ENCODE measurements at places on chromosomes 6 and 20.

- no peaks in the 10 kb centered on the region for H3K27me3 ChIP-seq
- DNase-seq = no peak
- H3K4me3 ChIP-seq = no peak overlapping the region
- H3K27ac ChIP-seq = no peak overlapping the region
- H3K4me1 ChIP-seq = no peaks in the 10 kb centered on the region
Observed at GRCh38 chr20:12180107-12180661, 262.5 kb downstream of the BTBD3 start.

DNA sequence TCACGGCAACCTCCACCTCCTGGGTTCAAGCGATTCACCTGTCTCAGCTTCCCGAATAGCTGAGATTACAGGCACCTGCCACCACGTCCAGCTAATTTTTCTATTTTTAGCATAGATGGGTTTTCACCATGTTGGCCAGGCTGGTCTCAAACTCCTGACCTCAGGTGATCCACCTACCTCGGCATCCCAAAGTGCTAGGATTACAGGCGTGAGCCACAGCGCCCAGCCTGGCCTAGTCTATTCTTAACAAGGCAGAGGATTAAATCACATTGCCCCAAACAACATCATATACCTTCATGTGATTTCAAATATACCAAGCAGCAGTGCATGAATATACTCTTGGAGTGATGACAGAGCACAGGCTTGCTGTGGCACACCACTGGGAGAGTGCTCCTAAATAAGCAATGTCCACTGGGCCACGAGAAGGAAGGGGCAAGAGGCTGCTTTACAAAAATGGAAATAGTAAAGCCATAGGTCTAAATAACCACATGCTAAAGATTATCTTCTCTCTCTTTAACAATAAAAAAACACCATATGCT lies 76.6 kb upstream of the TULP1 start:
- no peak overlapping the region for H3K27ac ChIP-seq
- no peaks in the 10 kb centered on the region for H3K4me1 ChIP-seq
- no peak for DNase-seq
- no peak overlapping the region for H3K4me3 ChIP-seq
- H3K36me3 ChIP-seq = peaks cover 93% of the 10 kb centered on the region

DNA sequence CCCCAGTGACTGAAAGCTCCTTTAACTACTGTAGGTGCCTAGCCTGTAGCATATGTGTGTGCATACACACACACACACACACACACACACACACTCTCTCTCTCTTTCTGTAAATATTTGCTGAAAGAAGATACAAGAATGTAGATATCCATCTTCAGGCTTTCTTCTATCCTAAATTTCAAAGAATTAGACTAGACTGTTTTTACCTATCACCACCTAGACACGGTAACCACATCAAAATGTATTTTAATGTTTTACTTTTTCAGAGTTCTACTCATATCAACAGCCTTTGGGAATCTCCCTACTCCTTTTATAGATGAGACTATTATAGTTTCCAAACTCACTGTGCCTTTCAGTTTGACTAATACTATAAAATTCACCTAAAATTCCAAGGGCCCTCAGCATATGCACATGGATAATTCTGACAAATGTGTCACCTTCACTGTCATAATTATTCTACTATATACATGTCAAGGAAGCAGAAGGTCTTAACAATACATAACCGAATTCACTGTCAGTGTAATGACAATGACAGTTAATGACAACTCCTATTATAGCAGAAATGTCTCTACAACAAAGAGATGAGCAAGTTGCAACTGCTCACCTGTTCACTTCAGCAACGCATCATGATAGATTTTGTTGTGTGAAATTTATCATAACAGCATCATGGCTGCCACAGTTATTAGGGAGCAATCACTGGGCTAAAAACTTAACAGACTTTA lies 236.5 kb downstream of the GMPR start:
- no peaks in the 10 kb centered on the region for H3K27me3 ChIP-seq
- no peaks in the 10 kb centered on the region for H3K36me3 ChIP-seq

DNA sequence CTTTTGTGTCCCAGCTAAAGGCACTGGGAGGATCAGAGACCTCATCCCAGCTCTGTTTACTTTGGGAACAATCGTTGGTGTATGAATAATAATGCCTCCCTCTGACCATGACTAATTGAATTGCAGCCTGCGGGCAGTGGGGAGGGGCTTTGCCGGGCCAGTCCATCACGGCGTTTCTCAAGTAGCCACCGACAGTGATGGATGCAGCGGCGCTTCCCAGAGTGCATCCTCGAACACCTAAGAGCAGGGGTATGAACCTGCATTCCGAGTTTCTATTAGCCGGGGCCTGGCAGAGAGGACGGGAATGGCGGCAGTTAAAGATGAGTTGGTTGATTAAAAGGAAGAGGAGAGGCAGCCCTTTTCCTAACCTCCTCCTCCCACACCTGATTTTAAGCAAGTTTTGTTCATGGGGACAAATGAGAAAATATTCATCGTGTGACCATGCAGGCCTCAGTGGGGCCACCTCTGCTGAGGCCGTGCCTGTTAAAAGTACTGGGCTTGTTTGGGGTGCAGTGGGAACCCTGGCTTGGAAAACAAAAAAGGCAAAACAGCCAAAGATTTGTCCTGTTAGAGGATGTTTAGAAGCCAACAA lies 154.1 kb downstream of the FOXA2 start:
- no peak overlapping the region for H3K4me3 ChIP-seq
- no peaks in the 10 kb centered on the region for H3K36me3 ChIP-seq
- no peak overlapping the region for H3K27ac ChIP-seq
- peak; percentile 41 for DNase-seq
- H3K27me3 ChIP-seq = peaks cover 33% of the 10 kb centered on the region
- H3K4me1 ChIP-seq = peaks cover 12% of the 10 kb centered on the region

DNA sequence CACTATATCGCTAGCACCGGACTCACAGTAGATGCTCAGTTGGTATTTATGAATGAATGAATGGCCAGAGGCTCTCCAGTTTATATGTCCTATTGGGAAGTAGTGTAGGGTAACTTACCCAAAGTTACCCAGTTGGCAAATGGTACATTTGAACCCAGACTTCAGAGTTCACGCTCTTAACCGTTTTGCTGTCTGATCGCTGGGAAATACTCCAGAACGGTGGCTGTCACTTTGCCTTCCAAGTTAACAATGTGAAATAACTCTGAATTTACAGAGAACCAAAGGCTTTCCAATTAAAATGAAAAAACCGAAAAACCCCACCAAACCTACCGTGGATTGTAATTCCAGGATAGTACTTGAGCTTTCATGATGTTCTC lies 1.6 kb downstream of the VAPB start:
- DNase-seq = no peak
- H3K36me3 ChIP-seq = peaks cover 50% of the 10 kb centered on the region
- no peaks in the 10 kb centered on the region for H3K27me3 ChIP-seq

DNA sequence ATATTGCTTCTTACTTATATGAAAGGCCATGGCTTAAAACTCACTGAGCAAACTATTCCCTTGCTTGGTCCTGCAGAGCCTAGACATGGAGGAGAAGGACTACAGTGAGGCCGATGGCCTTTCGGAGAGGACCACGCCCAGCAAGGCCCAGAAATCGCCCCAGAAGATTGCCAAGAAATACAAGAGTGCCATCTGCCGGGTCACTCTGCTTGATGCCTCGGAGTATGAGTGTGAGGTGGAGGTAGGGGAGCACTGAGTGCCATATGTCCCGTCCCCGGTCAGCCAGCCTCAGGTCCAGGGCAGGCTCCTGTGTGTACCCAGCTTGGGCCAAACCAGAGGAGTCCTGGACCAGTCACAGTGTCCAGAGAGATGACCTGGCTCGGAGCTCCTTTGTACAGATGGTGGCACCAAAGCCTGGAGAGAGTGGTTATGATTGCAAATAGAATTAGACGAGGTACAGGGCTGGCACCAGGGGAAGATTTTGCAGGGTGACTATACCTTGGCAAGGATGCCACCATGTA lies 21.0 kb downstream of the EPB41L1 start:
- no peaks in the 10 kb centered on the region for H3K27me3 ChIP-seq
- DNase-seq = no peak
- H3K4me1 ChIP-seq = peaks cover 16% of the 10 kb centered on the region
- H3K27ac ChIP-seq = no peak overlapping the region

- H3K27me3 ChIP-seq = no peaks in the 10 kb centered on the region
- no peak overlapping the region for H3K27ac ChIP-seq
- H3K4me1 ChIP-seq = peaks cover 9% of the 10 kb centered on the region
- peak overlapping the region; percentile 80 for H3K4me3 ChIP-seq
Observed at GRCh38 chr6:2998998-2999617, 586 bp upstream of the NQO2 start.

GRCh38 chr6:41062056-41062455 lies 9.1 kb downstream of the APOBEC2 start:
- H3K27me3 ChIP-seq = no peaks in the 10 kb centered on the region
- H3K4me3 ChIP-seq = no peak overlapping the region
- no peak overlapping the region for H3K27ac ChIP-seq

GRCh38 chr20:63977739-63978276 lies 1.6 kb downstream of the SAMD10 start:
- no peaks in the 10 kb centered on the region for H3K27me3 ChIP-seq
- no peak overlapping the region for H3K4me3 ChIP-seq
- no peak for DNase-seq

DNA sequence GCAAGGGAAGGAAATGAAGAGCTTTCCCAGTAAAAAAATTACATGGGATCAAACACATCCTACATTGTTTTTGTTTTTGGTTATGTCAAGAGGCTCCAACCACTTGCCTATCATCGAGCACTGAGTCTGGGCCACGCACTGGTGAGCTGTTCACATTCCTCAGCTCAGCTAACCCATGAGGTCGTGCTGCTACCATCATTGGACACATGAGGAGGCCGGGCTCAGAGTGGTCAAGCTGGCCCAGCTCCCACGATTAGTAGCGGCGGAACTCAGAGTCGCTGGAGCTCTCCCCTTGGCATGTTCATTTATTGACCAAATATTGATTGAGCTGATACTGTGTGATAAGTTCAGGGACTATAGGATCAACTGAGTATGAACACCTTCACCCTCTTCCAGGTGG lies 164.9 kb downstream of the CDH26 start:
- H3K36me3 ChIP-seq = no peaks in the 10 kb centered on the region
- no peak overlapping the region for H3K27ac ChIP-seq
- H3K27me3 ChIP-seq = peaks cover 5% of the 10 kb centered on the region
- DNase-seq = no peak
- no peak overlapping the region for H3K4me3 ChIP-seq
- H3K4me1 ChIP-seq = no peaks in the 10 kb centered on the region

DNA sequence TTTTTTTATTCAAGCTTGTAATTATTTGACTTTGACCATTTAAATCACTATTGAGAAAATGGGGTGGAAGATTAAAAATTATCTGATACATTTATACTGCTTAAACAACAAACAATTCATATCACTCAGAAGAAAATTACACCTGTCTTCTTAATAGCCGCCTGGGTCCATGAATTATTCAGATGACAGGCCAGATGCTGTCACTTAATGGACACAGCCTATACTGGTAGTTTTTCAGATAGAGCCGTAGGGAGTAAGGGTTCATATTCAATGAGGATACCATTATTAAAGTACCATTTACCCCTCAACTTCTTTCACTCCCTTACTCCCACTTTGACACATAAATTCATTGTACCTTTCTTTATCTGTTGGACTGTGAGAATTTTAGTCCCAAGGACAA lies 1193.4 kb upstream of the MAP3K7 start:
- no peak for DNase-seq
- no peaks in the 10 kb centered on the region for H3K36me3 ChIP-seq
- no peaks in the 10 kb centered on the region for H3K4me1 ChIP-seq
- H3K27me3 ChIP-seq = no peaks in the 10 kb centered on the region
- H3K27ac ChIP-seq = no peak overlapping the region

- H3K27ac ChIP-seq = no peak overlapping the region
- H3K4me1 ChIP-seq = peaks cover 44% of the 10 kb centered on the region
- DNase-seq = no peak
- H3K36me3 ChIP-seq = no peaks in the 10 kb centered on the region
- H3K4me3 ChIP-seq = no peak overlapping the region
Observed at GRCh38 chr20:63268671-63269439, 3.8 kb upstream of the ARFGAP1 start.

- no peak overlapping the region for H3K4me3 ChIP-seq
- H3K36me3 ChIP-seq = no peaks in the 10 kb centered on the region
- no peak for DNase-seq
- H3K4me1 ChIP-seq = peaks cover 10% of the 10 kb centered on the region
- H3K27me3 ChIP-seq = no peaks in the 10 kb centered on the region
- no peak overlapping the region for H3K27ac ChIP-seq
Observed at GRCh38 chr20:59004493-59004762, 2.6 kb downstream of the CTSZ start.

DNA sequence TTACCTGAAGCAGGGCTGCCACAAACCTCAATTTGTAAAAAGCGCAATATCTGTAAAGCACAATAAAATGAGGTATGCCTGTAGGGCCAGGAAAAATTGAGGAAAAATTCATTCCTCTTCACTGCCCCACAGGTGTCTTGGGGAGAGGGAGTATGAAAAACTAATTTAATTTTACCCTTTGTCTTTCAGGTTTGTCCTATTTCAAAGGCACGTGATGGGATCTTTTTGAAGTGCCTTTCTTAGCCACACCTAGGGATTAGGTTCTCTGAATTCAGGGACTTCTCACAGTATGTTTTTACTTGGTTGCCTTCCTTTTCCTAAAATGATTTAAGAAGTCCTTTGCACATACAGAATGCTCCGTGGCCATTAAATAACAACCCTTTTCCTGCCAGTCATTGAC lies 71.9 kb downstream of the NCOA3 start:
- no peaks in the 10 kb centered on the region for H3K27me3 ChIP-seq
- no peak overlapping the region for H3K27ac ChIP-seq
- H3K36me3 ChIP-seq = peaks cover 11% of the 10 kb centered on the region
- peaks cover 3% of the 10 kb centered on the region for H3K4me1 ChIP-seq
- DNase-seq = no peak
- H3K4me3 ChIP-seq = no peak overlapping the region

GRCh38 chr6:167919349-167919748 lies 78.1 kb upstream of the KIF25 start:
- no peaks in the 10 kb centered on the region for H3K27me3 ChIP-seq
- peaks cover 35% of the 10 kb centered on the region for H3K36me3 ChIP-seq
- DNase-seq = no peak

- no peaks in the 10 kb centered on the region for H3K27me3 ChIP-seq
- H3K4me3 ChIP-seq = no peak overlapping the region
- H3K4me1 ChIP-seq = peaks cover 1% of the 10 kb centered on the region
- no peak overlapping the region for H3K27ac ChIP-seq
- no peaks in the 10 kb centered on the region for H3K36me3 ChIP-seq
- no peak for DNase-seq
Observed at GRCh38 chr6:73968221-73968757, 272.3 kb downstream of the CD109 start.

DNA sequence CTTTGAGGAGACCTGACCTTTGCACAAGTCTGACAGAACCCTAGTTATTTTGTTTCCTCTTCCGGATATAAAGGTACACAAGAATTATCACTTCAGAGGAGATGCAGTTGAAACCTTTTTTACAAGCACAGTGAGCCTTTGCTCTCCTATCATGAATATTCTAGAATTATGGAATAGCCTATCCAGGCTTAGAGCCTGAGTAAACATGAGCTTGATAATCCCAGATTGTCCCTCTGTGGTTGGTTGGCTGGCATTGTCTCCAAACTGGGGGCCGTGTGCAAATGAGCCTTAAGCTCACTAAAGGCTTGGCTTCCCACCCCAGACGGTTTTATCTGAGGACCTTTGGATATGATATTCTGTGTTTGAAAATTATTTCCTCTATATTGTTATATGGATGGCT lies 32.0 kb downstream of the BTBD3 start:
- H3K4me3 ChIP-seq = no peak overlapping the region
- no peak for DNase-seq
- no peak overlapping the region for H3K27ac ChIP-seq
- H3K4me1 ChIP-seq = no peaks in the 10 kb centered on the region
- H3K36me3 ChIP-seq = no peaks in the 10 kb centered on the region

GRCh38 chr20:58714340-58714922 lies 21.8 kb downstream of the NPEPL1 start:
- H3K36me3 ChIP-seq = no peaks in the 10 kb centered on the region
- H3K4me3 ChIP-seq = no peak overlapping the region
- no peaks in the 10 kb centered on the region for H3K27me3 ChIP-seq

Measured in neuronal stem cell (in vitro differentiated cells).